Activated CD4-positive, alpha-beta memory T cell treated with anti-CD3 and anti-CD28 coated beads for 36 hours (primary cell): ENCODE measurements at places on chromosomes 6 and 20. TPM values are rescaled to one million over a fixed set of nuclear protein-coding genes. Genes with fewer than 3 reads are reported as not detected.

DNA sequence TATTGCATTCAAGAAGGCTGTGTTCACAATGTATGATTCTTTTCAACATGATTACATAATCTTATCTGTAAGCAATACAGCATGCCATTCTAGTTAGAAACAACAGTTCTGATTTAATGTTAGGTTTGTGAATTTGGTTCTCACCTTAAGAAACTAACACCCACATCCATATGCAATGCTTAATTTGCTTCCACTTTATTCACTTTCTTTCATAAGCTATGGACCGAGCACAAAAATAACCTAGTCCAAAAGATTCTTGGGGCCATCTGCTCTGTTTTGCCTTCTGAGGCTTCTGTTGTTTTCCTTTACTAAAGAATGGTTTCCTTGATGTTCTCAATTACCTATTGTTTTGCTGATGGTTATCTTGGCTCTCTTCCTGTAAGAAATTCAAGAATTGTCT, 258.2 kb downstream of the EYS start:
- no peak overlapping the region for H3K4me3 ChIP-seq
- no peaks in the 10 kb centered on the region for H3K27me3 ChIP-seq
- H3K27ac ChIP-seq, result no peak overlapping the region
- no peaks in the 10 kb centered on the region for H3K36me3 ChIP-seq
- no peak for DNase-seq

- no peak for DNase-seq
- no peak overlapping the region for H3K27ac ChIP-seq
- peaks cover 6% of the 10 kb centered on the region for H3K4me1 ChIP-seq
- H3K36me3 ChIP-seq, result no peaks in the 10 kb centered on the region
- H3K4me3 ChIP-seq, result no peak overlapping the region
- H3K27me3 ChIP-seq, result peaks cover 16% of the 10 kb centered on the region
These were observed 65.0 kb upstream of the IFNGR1 start for GRCh38 chr6:137283940-137284810.

- H3K36me3 ChIP-seq, result no peaks in the 10 kb centered on the region
- DNase-seq, result peak; percentile 84
- peaks cover 2% of the 10 kb centered on the region for H3K4me1 ChIP-seq
- H3K27ac ChIP-seq, result no peak overlapping the region
These were observed 62.3 kb downstream of the KIAA0319 start for GRCh38 chr6:24583463-24584381.

DNA sequence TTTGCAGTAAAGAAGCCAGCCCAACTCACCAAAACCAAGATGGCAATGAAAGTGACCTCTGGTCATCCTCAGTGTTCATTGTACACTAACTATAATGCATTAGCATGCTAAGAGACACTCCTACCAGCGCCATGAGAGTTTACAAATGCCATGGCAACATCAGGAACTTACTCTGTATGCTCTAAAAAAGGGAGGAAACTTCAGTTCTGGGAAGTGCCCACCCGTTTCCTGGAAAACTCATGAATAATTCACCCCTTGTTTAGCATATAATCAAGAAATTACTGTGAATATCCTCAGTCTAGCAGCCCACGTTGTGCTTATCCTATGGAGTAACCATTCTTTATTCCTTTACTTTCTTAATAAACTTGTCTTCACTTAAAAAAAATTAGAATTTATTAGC, 19.4 kb upstream of the TRERF1 start:
- no peak overlapping the region for H3K27ac ChIP-seq
- no peak overlapping the region for H3K4me3 ChIP-seq
- DNase-seq, result peak; percentile 16
- H3K4me1 ChIP-seq, result no peaks in the 10 kb centered on the region
- no peaks in the 10 kb centered on the region for H3K36me3 ChIP-seq

DNA sequence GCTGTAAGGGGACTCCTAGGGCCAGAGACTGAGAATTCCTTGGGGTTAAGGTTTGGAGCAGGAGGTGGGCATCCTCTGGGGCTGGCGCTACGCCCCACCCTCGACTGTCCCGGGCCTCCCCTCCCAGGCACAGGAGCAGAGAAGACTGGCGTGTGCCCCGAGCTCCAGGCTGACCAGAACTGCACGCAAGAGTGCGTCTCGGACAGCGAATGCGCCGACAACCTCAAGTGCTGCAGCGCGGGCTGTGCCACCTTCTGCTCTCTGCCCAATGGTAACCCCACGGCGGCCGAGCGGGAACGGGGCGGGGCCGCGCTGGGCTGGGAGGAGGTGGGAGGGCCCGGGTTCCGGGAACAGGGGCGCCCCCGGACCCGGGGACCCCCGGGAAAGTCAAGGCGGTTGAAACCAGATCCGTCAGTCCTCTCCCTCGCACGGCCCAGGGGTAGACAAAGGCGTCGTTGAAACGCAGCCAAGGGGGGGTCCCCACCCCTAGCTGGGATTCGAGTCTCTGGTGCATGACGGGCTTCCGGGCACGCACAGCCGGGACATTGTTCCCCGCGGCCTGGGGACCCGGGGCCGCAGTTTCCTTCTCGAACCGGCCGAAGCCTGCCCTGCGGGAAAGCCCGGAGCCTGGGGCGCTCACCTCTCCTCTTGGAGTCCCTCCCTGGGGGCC, 844 bp downstream of the WFDC2 start:
- H3K27me3 ChIP-seq, result peaks cover 56% of the 10 kb centered on the region
- no peak overlapping the region for H3K27ac ChIP-seq
- H3K4me1 ChIP-seq, result peaks cover 10% of the 10 kb centered on the region
- H3K36me3 ChIP-seq, result no peaks in the 10 kb centered on the region
- peak overlapping the region; percentile 38 for H3K4me3 ChIP-seq

GRCh38 chr6:166420351-166420750, 37.6 kb upstream of the MPC1 start:
- no peak overlapping the region for H3K4me3 ChIP-seq
- H3K27ac ChIP-seq, result no peak overlapping the region
- H3K27me3 ChIP-seq, result no peaks in the 10 kb centered on the region
- H3K36me3 ChIP-seq, result peaks cover 12% of the 10 kb centered on the region
- H3K4me1 ChIP-seq, result peaks cover 52% of the 10 kb centered on the region
- DNase-seq, result no peak

- H3K4me3 ChIP-seq, result no peak overlapping the region
- no peak overlapping the region for H3K27ac ChIP-seq
- no peak for DNase-seq
- no peaks in the 10 kb centered on the region for H3K36me3 ChIP-seq
These were observed 261.8 kb upstream of the QKI start for GRCh38 chr6:163152701-163153100.

GRCh38 chr6:140226637-140227036, 852.2 kb upstream of the CITED2 start:
- H3K27me3 ChIP-seq, result peaks cover 6% of the 10 kb centered on the region
- H3K27ac ChIP-seq, result no peak overlapping the region
- no peaks in the 10 kb centered on the region for H3K36me3 ChIP-seq

GRCh38 chr20:4369119-4369797, 352.5 kb upstream of the PRND start:
- H3K4me3 ChIP-seq, result no peak overlapping the region
- H3K27me3 ChIP-seq, result no peaks in the 10 kb centered on the region
- no peak for DNase-seq
- H3K36me3 ChIP-seq, result no peaks in the 10 kb centered on the region

GRCh38 chr20:34368547-34368946, 5.5 kb downstream of the ITCH start:
- H3K4me3 ChIP-seq, result no peak overlapping the region
- H3K4me1 ChIP-seq, result peaks cover 45% of the 10 kb centered on the region
- no peak overlapping the region for H3K27ac ChIP-seq

DNA sequence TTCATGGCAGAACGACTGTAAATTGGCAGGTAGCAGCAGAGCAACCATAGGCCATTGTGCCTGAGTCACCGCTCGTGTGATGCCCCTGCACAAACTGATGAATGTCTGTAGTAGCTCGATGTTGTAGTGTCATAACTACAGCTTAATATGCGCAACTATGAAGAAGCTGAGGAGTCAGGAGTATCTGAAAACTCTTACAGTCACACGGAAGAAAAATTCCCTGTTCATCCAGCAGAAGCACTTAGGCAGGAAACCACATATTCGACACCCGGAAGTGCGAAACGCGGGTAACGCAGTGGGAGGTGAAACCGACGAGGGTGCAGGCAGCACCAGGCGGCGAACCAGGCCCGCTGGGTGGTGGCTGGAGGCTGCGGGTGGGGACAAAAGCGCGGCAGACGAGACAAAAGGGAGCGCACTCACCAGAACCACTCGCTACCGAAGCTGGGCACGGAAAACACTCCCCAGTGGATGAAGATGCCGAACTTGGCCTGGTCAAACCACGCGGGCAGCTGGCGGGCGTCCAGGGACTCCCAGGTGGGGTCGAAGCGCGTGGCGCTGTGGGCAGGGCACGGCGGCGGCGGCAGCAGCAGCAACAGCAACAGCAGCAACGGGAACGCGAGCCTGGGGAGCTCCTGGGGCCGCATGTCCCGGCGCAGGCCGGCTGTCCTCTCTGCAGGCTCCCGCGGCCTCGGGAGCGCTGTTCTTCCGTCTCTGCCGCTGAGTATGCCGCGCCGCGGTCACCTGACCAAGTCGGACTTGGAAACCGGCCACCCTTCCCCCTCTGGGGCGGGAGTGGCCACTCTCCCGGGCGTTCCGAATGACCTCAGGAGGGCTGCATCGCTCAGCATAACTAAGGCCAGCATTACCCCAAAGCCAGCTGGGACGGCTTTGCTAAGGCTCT, at the start of gene FUCA2:
Gene FUCA2 (minus strand): TSS at position 730 of the 901 bp plus-strand sequence. CDS start 86 bp downstream, at position 644.
- H3K27ac ChIP-seq, result peak within 1 kb of the TSS; percentile 93
- peaks cover 7% of the 10 kb centered on the region for H3K36me3 ChIP-seq
- peaks cover 28% of the 10 kb centered on the region for H3K4me1 ChIP-seq
- H3K27me3 ChIP-seq, result no peaks in the 10 kb centered on the region

DNA sequence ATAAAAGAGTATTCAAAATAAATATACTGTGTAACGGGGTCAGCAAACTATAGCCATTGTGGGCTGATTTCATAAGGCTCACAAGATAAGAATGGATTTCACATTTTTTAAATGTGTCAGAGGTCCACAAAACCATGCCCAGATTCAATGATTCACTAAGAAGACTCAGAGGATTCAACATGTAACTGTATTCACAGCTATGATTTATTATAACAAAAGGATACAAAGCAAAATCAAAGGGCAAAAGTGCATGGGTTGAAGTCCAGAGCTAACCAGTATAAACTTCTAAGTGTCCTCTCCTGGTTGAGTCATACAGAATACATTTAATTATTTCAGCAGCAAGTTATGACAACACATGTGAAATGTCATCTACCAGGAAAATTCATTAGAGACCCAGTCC, 49.2 kb downstream of the TBC1D32 start:
- no peak for DNase-seq
- H3K27me3 ChIP-seq, result no peaks in the 10 kb centered on the region
- H3K4me3 ChIP-seq, result no peak overlapping the region

DNA sequence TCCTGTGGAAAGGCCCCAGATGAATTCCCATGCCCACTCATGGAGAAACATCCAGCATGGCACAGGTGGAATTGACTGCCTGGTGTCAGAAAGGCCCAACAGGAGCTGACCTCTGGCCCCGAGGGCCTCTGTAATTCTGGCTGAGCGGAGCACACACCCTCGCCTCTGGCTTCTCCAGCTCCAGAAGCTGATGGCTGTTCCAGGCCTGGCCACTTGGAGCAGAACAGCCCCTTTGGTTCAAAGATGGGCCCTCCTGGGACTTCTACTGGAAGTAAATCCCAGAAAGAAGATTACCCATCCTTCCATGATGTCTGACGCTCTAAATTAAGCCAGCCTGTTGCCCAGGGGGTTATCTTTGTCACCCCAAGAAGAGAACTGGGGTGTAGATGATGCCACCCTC, 275.1 kb upstream of the CDH4 start:
- DNase-seq, result no peak
- H3K27ac ChIP-seq, result no peak overlapping the region
- H3K4me3 ChIP-seq, result no peak overlapping the region
- no peaks in the 10 kb centered on the region for H3K36me3 ChIP-seq
- no peaks in the 10 kb centered on the region for H3K4me1 ChIP-seq
- no peaks in the 10 kb centered on the region for H3K27me3 ChIP-seq

- H3K36me3 ChIP-seq, result no peaks in the 10 kb centered on the region
- H3K27ac ChIP-seq, result no peak overlapping the region
- no peaks in the 10 kb centered on the region for H3K27me3 ChIP-seq
- H3K4me1 ChIP-seq, result no peaks in the 10 kb centered on the region
- no peak overlapping the region for H3K4me3 ChIP-seq
- no peak for DNase-seq
These were observed 336.4 kb upstream of the BTBD3 start for GRCh38 chr20:11581271-11581670.

DNA sequence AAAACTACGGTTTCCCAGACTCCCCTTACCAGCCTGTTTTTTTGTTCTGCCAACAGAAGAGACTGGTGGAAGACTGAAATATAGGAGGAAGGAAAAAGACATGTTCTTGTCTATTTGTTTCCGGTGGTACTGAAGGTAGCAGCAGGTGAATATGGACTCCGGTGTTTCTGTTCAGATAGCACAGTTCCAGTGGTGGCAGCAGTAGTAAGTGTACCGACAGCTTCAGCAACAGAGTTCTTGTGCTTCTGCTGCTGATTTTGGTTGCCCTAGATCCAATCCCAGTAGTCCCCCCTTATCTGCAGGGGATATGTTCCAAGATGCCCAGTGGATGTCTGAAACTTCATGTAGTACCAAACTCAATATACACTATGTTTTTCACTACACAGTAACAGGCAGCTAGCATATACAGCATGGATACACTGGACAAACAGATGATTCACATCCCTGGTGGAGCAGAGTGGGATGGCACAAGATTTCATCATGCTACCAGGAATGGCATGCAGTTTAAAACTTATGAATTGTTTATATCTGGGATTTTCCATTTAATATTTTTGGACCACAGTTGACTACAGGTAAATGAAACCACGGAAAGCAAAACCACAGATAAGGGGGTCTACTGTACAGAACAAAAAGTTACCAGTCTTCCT, 301.8 kb downstream of the BTBD9 start:
- no peak overlapping the region for H3K4me3 ChIP-seq
- H3K27me3 ChIP-seq, result no peaks in the 10 kb centered on the region
- no peak overlapping the region for H3K27ac ChIP-seq
- no peaks in the 10 kb centered on the region for H3K4me1 ChIP-seq

DNA sequence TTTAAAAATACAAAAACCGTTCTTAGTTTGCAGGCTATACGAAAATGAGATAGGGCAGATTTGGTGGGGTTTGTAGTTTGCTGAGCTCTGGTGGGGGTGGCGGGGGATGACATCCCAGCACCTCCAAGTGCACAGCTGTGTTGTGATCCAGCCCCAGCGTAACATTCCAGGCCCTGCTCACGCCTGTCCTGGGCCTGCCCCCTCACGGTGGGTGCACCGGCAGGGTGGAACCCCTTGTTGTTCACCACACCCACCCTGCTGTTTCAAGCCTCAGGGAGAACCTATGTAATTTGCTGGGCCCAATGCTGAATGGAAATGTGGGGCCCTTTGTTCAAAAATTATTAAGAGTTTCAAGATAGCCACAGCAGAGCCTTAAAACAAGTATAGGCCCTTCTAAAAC, 25.0 kb downstream of the ARMC2 start:
- peak overlapping the region; percentile 91 for H3K27ac ChIP-seq
- H3K36me3 ChIP-seq, result peaks cover 29% of the 10 kb centered on the region
- no peak overlapping the region for H3K4me3 ChIP-seq
- H3K4me1 ChIP-seq, result peaks cover 44% of the 10 kb centered on the region
- DNase-seq, result no peak

- no peak overlapping the region for H3K27ac ChIP-seq
- peaks cover 45% of the 10 kb centered on the region for H3K4me1 ChIP-seq
- no peak overlapping the region for H3K4me3 ChIP-seq
These were observed 642 bp downstream of the NKX2-2 start for GRCh38 chr20:21513181-21513663.

Gene SIM1
- not detected for total RNA-seq

Gene OPN5
- not detected for total RNA-seq

Gene PCSK2
- total RNA-seq, result not detected

Gene BCKDHB
- 16.4 TPM for total RNA-seq

Gene PHACTR1
- not detected for total RNA-seq

Gene LPA
- not detected for total RNA-seq

Gene DEFB124
- not detected for total RNA-seq

Gene CLVS2
- not detected for total RNA-seq

Gene FAM83C
- total RNA-seq, result not detected

Gene SEC23B
- total RNA-seq, result 97.1 TPM

Gene OR2H1
- total RNA-seq, result not detected

Gene BPIFB4
- total RNA-seq, result not detected

Gene LIME1
- 17.6 TPM for total RNA-seq
